ENCODE measurements at places on chromosomes 6 and 20. TPM values are rescaled to one million over a fixed set of nuclear protein-coding genes. Genes with fewer than 3 reads are reported as not detected.
A peak's percentile ranks its signal among the peaks of the same experiment; 100 is the strongest.

The LGSN gene
- not detected for total RNA-seq

The LY6G6C gene
- not detected for total RNA-seq

DNA sequence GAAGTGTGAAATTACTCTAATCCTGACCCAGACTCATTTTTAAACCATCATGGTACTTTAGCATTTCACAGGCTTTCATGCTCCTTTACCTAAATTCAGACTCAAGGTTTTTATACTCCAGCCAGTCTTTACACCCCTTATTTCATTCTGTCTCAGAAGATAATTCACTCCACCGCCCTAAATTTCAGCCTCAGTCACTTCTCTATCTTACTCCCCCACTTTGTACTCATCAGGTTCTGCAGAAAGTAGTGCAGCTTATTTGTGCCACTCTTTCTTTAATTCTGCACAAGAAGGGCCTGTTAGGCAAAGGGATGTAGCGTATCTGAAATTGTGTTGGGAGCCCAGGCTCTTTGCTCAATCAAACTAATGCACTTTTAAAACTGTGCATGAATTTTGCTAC, 205.5 kb downstream of the ARHGAP18 start:
- DNase-seq: no peak

GRCh38 chr6:14290772-14291330, 173.3 kb downstream of the CD83 start:
- no peak for DNase-seq

DNA sequence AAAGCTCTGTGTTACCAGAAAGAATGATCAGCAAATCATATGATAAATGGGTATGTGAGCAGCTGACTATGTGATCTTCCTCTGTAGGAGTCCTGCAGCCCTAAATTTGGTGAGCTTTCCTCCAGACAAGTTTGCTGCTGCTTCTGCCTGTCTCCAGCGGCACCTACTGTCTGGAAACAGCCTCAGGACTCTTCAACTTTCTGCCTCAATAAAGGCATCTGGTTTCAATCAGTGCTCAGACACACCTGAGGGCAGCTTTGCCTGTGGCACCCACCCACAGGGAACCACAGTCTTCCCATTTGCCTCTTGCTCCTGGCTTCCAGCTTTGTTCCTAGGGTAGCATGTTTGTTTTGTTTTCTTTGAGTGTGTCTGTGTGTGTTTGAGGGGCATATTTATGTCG, 727.9 kb upstream of the MAN1A1 start:
- DNase-seq: no peak

- DNase-seq: no peak
Measured at GRCh38 chr20:14672066-14672465, 334.7 kb upstream of the FLRT3 start.

DNA sequence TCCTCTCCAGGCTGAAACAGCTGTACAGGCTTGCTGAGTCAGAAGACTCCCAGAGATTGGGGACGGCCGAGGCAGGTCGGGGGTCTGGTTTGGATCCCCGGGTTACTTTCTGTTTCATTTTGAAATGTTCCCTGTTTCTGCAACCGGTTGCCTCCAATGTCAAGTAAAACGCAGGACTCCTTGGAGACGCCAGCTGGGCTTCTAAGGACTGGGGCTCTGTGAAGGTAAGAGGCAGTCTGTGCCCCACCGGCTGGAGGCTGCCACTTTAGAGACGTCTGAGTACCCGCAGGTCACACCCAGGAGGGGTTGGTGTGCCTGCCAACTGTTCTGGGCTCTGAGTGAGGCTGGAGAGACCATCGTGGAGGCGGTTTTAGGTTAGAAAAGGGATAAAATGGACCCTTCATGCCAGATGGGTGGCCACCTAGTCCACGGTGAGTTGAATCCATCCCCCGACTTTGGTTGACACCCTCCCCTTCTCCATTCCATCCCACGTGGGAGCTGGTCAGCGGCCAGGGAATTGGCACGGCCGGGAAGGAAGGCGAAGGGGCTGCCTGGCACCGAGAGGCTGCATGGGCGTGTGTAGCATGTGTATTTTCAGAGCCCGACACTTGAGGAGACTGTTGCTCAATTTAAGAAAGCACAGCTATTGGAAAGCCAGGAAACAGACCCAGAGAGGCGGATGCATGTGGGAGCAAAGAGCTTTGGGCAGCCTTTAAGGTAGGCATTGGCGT, 240.9 kb downstream of the PHACTR1 start:
- DNase-seq: peak; percentile 36
